ENCODE measurements at places on chromosomes 16 and 17.

GRCh38 chr17:78322858-78323455 lies 36.9 kb downstream of the SOCS3 start:
- no peak for DNase-seq

GRCh38 chr16:57039148-57039812 lies 49.9 kb downstream of the NLRC5 start:
- DNase-seq = no peak

DNA sequence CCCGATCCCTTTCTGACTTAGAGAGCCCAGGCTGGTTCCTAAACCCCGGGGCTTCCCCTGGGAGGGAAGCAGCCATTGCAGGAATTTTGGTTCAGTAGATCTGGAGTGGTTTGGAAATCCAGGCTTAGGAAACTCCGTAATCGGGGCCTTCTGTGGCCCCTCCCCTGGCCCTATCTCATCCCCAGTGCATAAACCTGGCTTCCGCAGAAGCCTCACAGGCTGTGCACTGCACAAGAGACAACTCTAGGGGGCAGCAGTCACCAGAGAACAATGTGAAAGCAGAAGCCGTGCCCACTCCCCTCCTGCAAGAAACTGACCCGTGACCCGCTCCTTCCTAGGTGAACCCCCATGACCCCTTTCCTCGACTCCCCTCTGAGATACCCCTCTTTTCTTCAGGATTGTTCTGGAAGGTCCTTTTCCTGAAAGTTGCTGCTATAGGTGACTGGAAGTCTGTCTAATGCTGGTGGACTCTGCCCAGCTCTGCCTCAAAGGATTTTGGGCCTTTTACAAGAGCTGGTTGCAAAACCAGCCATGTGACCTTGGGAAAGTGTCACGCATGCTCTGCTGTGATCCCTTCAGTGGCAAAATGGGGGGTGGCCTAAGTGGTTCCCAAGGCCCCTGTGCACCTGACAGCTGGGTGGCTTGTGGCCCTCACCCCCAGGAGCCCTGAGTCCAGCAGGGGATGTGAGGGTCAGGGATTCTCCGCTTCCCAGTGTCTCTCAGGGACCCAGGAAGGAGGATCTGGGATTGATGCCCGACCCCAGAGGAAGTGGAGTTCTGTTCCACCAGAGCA lies 14.4 kb downstream of the GUCY2D start:
- DNase-seq = peak; percentile 56

- DNase-seq = peak; percentile 83
Observed at GRCh38 chr16:31487720-31488467, 5.0 kb downstream of the SLC5A2 start.

DNA sequence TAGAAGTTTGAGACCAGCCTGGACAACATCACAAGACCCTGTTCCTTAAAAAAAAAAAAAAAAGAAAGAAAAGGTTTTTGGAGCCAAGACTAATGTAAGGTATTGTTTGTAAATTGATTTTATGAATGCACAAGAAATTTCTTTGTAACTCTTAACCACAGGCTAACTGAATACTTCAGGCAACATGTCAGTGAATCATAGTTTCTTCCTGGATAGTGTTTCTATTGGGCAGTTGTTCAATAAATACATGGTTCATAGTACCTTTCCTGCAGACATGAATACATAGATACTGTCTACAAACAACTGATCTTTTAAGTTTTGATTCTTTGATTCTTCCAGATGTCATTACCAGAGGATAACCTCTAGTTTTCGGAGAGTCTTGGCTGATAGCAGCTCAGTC lies 11.6 kb downstream of the DDX42 start:
- no peak for DNase-seq

DNA sequence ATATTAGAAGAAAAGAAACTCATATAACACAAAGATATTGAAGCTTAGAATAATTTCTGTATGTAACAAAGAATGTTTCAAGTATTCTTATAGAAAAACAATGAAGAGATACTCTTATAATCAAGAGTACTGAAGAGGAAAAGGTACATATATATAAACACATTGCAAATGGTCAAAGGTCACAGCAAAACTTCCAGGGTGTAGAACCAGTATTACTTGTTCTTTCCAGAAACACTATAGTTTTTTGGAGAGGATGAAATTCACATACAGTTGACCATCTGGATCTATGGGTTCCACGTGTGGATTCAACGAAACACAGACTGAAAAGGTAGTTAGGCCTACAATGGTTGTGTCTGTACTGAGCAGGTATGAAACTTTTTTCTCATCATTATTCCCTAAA lies 22.6 kb downstream of the PRPSAP1 start:
- no peak for DNase-seq

DNA sequence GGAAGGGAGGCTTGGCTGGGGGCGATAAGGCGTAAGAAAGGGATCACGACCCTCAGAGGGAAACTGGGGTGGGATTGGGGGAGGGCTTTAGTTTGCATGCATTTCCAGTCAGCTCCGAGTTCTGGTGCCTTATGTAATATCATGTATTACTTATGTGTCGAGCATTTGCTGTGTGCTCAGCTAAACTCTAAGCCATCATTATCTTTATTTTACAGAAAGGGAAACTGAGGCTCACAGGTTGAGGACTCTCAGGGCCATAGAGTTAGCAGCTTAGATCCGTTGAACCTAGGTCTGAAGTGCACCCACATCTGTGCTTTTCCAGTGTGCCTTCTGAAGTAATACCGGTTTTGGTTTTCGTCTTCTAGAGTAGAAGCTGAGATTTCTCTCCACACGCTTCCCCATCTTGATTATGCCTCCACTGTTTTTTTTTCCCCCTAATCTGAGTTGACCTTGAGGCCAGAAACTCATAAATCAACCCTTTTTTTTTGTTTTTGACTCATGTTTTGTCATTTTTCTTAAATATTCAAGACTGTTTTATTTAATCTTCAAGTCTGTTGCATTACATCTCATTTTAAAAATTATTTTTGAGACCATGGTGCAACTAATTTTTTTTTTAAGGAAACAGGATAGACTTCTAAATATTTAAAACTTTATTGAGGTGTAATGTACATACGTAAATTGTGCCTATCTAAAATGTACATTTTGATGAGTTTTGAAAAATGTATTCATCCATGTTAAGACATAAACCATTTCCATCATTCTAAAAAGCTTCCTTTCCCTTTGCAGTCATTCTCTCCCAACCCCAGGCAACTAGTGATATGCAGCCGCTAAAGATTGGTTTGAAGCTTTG lies 741 bp downstream of the CYB5B start:
- no peak for DNase-seq

DNA sequence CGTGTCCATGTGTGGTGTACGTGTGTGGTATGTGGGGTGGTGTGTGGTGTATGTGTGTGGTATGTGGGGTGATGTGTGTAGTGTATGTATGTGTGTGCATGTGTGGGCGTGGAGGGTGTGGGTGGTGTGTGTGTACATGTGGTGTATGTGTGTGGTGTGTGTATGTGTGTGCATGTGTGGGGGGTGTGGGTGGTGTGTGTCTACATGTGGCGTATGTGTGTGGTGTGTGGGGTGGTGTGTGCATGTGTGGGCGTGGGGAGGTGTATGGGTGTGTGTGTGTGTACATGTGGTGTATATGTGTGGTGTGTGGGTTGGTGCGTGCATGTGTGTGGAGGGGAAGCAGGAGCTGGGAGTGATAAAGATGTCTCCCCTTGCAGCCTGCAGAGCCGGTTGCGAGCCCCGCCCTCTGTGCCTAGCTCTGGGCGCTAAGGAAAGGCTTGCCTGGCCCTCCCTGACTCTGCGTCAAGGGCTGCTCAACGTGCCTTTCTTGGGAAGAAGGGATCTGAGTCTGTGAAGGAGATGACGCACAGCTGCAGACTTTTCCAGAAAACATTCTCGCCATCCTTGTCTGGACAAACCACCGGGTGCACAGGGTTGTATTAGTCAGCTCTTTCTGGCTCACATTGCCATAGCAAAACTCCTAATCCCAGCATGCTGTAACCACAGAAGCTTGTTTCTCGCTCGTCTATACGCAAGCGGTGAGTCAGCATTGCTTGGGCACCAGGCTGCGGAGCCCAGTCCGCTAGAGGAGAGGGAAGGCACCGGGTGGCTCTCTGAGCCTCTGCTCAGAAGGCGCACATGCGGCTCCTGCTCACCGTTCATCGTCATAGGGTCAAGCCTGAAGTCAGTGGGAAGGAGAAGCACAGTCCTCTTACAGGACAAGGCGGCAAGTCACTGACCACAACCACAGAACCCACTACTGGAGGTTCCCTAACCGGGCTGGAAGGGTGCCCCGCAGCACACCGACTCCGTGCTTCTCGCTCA lies 2.0 kb upstream of the CD300H start:
- DNase-seq = no peak

DNA sequence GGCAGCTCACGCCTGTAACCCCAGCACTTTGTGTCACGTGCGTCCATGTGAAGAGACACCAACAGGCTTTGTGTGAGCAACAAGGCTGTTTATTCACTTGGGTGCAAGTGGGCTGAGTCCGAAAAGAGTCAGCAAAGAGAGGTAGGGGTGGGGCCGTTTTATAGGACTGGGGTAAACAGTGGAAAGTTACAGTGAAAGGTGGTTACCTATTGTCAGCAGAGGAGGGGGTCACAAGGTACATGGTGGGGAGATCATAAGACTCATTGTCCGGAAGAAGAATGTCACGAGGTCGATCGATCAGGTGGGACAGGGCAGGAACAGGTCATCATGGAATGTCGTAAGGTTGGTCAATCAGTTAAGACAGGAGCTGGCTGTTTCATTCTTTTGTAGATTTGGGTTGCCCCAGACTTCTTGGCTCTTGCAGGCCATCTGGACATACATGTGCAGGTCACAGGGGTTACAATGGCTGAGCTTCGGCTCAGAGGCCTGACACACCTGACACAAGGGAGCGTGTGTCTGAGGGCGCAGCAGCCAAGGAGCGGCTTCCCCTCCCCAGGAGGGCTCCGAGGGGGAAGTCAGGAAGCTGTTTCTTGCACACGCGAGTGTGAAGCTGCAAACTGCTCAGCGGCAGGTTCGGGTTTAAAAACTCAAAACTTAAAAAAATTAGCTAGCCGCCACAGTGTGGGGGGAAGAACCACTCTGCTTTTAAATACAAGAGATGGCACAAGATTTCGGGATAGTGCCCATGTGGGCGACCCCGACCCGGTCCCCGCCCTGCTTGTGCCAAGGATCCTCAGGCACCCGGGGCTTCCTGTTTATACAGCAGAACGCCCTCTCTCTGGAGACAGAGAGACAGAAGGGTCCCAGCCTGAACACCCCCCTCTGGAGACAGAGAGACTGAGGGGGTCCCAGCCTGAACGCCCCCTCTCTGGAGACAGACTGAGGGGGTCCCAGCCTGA lies 12.4 kb upstream of the TEX19 start:
- peak; percentile 74 for DNase-seq

DNA sequence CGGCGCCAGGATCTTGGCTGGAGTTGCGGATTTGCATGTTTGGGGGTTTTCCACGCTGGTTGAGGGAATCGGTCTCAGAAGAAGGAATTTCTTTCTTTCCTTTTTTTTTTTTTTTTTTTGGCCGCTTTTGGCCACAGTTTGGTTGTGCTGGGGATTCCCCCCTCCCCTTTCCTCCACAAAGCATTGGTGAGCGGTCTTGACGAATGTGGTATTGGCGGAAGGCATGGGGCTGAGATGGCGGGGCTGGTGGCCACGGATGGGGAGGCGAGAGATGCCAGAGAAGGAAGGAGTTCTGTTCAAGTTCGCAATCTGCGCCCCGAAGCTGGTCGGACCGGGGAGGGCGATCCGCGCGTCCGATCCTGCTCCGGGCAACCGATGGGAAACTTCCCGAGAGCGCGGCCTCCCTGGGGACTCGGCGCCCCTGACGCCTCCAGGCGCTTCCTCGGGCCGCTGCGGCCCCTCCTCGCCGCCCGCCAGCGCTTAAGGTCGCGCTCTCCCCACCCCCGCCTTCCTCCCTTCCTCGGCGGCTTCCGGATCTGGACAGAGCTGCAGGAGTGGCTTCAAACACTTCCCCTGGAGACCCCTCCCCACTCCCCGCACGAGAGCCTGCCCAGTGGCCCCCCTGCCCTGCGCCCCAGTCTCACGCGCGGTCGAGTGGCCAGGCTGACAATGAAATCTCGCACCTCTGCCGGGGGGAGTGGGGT lies 43.2 kb downstream of the RAI1 start:
- no peak for DNase-seq

GRCh38 chr16:27698266-27698665 lies 148.3 kb downstream of the KATNIP start:
- peak; percentile 25 for DNase-seq

DNA sequence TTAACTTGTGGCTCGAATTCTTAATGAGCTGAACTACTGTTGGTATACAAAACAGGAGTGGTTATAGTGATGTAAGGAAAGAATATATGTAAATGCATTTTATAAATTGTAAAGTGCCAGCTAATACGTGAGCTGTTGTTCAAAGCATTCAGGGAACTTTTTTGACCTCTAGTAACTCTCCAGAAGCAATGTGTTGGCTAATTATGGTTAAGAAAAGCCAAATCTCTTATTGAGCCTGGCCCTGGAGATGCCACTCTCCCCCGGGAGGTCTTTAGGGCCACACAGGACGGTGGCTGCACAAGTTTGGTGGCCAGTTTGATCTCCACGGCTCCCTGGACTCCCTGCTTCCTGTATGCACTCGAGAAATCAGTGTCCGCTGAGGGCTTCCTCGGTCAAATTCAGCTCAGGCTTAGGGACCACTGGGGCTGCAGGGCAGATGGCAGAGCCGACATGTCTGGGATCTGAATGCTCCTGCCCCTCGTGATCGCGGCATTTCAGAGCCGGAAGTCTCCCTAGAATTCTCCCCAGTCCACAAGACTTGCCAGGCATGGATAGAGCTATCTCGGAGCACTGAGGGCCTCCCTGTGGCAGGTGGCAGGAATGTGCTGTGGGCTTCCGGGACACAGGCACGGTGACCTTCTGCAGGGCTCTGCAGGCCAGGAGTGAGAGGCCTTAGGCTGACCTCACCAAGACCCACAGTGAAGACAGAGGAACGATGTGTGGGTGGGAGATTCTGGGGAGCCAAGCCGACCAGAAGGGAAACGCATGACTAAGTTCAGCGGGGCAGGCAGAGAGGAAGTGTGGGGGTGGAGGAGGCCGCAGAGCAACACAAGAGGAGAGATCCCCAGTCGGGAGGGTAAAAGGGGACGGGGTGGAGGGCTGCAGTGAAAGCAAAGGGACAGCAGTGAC lies 18.6 kb upstream of the PITPNM3 start:
- no peak for DNase-seq

GRCh38 chr16:49766225-49766624 lies 89.7 kb downstream of the ZNF423 start:
- DNase-seq = no peak

DNA sequence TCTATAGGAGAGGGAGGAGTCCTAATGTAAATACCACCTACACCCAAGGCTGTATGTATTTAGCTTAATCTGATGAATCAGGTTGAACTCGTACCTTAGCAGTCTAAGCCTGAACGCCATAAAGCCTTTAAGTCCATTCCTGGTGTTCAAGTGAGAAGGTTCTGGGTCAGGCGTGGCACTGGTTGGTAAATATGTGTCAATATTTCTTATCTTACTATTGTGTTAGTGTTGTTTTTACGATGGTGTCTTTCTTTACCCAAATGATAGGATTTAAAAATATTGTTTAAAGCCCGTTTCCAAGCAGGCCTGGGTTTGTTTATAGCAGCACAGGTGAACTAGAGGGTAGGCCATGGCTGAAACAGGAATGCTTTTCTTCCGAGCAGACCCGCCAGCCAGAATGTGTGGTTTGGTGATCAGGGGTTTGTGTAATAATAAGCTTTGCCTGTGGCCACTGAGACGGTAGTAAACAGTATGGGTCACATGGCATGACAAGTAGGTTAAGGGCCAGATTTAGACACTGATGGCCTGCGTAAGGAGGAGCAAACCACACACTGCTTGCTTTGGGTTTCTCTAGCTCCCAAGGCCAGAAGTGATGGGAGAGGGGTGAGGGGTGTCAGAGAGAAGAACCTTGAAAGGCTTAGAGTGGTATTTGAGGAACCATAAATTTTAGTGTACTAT lies 3.3 kb downstream of the TMEM94 start:
- peak; percentile 65 for DNase-seq
